Esophagus squamous epithelium (tissue), 5 donors: ENCODE measurements at places on chromosomes 16 and 17. TPM values are rescaled to one million over a fixed set of nuclear protein-coding genes. Genes with fewer than 3 reads are reported as not detected.

Gene TEKT5
- total RNA-seq, result not detected

Gene CES5A
- total RNA-seq, result not detected

Gene ABCC12
- total RNA-seq, result not detected

Gene KRT34
- total RNA-seq, result 0.70 TPM

Gene SYCE1L
- total RNA-seq, result 0.76 TPM

Gene CORO7
- 19.3 TPM for total RNA-seq

Gene PRR35
- total RNA-seq, result not detected

Gene NTN1
- 15.8 TPM for total RNA-seq

Gene SALL1
- 0.95 TPM for total RNA-seq

Gene COPRS
- 44.6 TPM for total RNA-seq

Gene SULT1A3
- 1.1 TPM for total RNA-seq

Gene RNF135
- 27.1 TPM for total RNA-seq

Gene ZNF668
- 8.6 TPM for total RNA-seq
